ENCODE measurements at places on chromosomes 2 and 18.

DNA sequence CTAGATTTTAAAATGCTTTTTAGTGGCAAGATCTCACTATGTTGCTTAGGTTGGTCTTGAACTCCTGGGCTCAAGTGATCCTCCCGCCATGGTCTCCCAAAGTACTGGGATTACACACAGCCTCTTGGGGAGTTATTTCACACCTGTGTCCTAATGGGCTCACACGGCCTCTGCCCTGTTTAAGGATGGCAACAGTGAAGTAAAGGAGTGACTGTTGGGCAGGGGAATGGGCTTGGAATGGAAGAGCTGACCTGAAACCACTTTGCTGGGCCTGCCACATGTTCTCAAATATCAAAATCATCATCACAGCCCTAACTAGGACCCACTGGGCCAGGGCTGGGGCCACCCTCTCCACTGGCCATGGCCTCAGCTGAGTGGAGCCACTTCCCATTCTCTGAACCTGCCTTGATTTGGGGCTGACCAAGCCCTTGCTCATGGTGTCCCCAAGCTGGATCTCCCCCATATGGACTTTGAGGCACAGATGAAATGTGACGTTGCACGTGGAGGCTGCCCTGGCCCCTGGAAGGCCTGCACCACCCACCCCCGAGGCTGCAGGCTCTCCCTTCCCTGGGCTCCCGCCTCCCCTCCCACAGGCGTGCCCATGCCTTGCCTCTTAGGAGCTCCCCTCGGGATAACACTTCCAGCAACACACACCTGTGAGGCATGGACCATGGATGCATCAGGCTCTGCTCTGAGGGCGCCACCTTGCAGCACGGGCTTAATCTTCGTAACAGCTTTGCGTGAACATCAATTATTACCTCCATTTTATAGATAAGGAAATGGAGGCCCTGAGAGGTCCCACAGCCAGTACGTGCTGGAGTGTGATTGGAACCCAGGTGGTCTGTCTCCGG lies 71.8 kb upstream of the SMAD7 start:
- DNase-seq: no peak

DNA sequence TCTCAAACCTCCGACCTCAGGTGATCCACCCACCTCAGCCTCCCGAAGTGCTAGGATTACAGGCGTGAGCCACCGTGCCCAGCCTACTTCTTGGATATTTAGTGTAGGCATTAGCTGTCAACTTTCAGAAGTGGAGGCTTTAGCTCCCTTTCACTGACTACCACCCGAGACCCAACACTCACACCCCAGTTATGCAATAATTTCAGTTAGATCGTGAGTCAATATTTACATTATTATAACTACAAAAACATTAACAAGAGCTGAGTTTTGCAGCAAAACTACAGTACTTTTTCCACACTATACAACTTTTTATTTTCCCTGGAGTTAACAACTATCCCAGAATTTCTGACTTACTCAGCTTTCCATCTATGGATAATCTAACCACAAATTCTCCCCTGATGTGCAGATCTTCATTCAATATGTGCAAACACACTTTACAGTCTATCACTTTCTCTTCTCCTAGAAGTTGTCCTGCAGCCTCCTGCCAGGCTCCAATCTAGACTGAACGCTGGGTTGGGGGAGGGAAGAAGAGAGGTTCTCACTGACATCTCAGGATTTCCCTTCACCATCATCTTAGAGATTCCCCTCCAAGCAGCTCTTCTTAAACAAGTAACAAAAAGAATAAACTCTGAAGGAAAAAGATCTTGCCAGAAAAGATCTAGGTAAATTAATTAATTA lies 10.1 kb downstream of the TBC1D8 start:
- DNase-seq: no peak

DNA sequence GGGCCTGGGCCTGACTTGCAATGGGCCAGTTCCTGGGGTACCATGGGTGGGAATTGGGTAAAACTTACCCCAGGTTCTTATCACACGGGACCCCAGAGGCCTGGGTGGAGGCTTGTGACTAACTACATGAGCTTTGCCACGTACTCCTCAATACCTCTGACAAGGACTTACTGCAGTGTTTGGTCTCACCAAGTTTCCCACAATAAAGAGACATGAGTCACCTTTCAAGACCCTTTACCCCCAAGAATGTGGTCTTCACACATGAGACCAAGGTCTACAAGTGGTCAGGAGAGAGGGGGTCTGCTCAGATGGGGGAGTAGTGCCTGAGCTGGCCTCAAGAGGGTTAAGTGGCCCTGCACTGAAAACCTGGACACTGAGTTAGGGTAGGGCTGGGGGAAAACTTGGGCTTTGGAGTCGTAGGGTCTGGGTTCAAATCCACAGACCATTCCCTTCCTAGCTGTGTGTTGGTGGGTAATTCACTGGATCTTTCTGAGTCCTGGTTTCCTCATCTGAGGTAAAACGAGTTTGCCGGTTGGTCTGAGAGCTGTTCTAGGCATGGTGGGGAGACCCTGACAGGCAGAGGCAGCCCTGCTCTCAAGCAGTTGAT lies 2.0 kb upstream of the GNLY start:
- no peak for DNase-seq

GRCh38 chr2:33242845-33243244 lies 233.6 kb upstream of the RASGRP3 start:
- no peak for DNase-seq

GRCh38 chr2:71348302-71348701 lies 16.7 kb downstream of the ZNF638 start:
- no peak for DNase-seq

DNA sequence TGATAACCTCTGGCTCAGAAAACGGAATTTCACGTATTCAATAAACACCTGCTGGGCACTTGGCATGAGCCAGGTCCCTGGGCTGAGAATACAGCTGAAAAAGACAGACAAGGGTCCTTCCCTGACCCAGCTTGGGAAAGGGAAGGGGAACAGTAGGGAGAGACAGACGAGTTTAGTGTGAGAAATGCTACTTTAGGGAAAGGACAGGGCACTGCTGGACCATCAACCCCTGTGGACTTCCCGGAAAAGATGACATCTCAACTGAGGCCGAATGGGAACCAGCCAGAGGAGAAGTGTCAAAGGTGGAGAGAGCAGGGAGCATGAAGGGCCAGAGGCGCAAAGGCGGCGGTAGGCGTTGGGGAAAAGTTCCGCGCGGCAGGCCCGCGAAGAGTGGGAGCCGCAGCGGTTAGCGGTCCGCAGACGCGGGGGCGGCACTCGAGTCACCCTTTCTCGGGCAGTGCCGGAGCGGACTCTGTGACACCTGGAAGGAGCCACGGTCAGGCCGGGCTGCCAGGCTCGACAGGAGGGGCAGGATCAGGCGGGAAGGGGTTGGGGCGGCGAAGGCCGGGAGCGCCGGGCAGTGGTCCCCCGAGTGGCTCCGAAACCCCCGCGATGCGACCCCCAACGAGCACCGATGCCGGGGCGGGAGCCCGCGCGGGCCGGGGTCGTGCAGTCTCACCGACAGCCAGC lies 519 bp downstream of the TEX261 start:
- no peak for DNase-seq

GRCh38 chr2:191927319-191927867 lies 80.5 kb upstream of the CAVIN2 start:
- no peak for DNase-seq

- DNase-seq: no peak
Observed at GRCh38 chr2:23375448-23375847, 9.5 kb upstream of the KLHL29 start.

- no peak for DNase-seq
Observed at GRCh38 chr2:168538534-168538933, 82.5 kb downstream of the CERS6 start.

GRCh38 chr2:217206907-217207698 lies 347.2 kb upstream of the TNP1 start:
- DNase-seq: no peak

DNA sequence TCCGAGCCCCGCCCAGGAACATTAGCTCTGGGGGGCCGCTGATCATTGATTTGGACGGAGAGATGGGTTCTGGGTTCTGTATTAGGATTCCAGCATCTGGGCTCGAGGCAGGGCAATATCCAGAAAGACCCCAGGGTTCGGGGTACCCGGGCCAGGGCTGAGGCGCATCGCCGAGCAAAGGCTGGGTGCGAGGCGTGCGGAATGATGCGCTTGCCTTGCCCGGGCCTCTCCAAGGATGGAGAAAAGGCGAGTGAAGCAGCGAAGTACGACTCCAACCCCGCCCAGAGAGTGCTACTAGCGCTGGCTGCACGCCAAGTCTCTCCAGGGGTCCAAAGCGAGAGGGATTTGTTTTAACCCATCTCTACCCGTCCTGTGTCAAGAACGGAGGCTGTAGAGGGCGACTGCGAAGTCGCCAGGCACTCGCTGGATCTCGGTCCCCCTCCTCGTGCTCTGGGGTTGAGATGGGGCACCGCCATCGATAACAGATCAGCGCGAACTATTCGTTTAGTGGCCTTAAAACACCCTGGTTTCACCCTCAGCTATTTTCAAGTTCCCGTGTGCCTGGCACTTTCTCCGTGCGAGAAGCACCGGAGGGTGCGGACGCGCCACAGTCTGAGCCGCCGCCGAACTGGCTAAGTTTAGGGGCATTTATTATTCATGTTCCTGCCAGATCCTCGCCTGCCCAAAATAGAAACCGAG lies 1.9 kb downstream of the ADCYAP1 start:
- DNase-seq: no peak

- DNase-seq: no peak
Observed at GRCh38 chr2:156517419-156517818, 81.2 kb downstream of the GPD2 start.

DNA sequence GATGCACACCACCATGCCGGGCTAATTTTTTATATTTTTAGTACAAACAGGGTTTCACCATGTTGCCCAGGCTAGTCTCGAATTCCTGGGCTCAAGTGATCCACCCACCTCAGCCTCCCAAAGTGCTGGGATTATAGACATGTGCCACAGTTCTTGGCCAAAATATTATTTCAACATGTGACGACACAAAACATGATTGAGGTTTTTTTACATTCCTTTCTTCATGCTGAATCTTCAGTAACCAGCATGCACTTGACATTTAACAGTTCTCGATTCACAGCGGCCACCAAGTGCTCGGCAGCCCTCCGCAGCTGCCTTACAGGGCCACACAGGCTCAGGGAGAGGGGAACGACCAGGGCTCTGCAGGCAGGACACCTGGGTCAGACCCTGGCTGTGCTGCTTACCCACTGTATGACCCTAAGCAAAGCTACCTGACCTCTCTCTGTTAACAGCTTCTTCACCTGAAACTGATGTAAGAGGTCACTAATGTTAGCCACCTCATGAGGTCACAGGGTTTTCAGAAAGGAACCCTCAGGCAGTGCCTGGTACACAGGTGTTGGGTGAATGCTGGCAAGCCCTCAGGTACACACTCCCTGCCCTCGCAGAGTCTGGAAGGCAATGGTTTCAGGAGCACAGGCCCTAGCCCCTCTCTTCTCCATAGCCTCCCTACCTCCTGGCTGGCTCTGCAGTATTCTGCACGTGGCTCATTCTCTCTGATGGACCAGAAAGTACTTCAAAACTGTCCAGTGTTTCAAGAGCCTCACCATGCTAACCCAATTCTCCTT lies 25.7 kb downstream of the TUBB6 start:
- no peak for DNase-seq

DNA sequence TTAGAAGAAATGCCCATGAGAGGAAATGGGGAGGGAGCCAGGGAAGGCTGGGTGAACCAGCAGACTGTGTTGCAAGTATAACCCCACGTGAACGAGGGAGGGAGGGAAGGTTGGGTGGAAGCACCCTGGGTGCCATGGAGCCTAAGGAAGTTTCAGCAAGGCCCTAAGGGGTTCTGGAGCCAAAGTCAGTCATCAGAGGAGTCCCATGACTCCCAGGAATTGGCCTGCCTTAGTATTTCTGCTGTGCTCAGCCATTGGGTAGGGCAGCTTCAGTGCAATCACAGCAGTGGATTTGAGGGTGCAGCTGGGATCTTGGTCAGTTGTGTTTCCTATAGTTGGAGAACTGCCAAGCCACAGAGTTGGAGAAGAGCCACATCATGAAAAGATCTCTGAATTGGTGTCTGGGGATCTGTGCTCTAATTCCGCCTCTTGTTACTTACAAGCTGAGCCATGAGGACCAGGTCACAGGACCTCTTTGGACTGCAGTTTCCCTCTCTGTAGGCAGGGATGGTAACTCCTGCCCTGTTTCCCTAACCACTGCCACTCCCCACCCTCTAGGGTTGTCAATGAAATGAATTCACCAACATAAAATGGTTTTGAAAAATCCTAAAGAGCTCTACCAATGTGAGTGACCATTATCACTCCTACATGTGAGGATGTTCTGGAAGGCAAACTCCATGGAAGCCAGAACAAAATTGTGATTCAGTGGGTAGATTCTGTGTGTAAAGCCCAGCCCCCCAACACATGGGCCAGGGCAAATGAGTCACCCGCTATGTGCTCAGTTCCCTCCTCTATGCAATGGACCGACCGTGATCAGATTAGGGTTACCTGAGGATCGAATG lies 108.9 kb downstream of the CLIP4 start:
- DNase-seq: no peak

Measured in posterior cingulate gyrus (tissue), 11 donors.